ENCODE measurements at places on chromosomes 16 and 17.

- DNase-seq, result no peak
Measured at GRCh38 chr17:71320009-71320796, 800.6 kb upstream of the SOX9 start.

DNA sequence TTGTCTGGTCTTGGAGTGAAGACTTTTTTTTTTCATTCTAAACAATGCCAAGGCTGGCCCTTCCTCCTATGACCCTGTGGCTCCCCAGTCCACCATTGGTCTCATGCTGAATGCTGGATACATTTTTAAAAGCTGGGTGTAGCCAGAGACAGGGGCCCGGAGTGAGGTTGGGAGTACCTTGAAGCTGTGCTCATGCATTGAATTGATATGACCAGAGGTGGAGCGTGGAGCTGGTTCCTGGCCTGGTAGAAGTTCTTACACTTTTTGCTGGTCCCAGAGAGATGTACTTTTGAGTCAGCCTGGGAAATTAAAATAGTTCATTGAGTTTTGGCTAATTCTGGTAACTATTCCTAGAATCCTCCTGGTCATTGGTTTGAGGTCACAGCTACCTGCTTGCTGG lies 83.6 kb downstream of the CMIP start:
- no peak for DNase-seq

DNA sequence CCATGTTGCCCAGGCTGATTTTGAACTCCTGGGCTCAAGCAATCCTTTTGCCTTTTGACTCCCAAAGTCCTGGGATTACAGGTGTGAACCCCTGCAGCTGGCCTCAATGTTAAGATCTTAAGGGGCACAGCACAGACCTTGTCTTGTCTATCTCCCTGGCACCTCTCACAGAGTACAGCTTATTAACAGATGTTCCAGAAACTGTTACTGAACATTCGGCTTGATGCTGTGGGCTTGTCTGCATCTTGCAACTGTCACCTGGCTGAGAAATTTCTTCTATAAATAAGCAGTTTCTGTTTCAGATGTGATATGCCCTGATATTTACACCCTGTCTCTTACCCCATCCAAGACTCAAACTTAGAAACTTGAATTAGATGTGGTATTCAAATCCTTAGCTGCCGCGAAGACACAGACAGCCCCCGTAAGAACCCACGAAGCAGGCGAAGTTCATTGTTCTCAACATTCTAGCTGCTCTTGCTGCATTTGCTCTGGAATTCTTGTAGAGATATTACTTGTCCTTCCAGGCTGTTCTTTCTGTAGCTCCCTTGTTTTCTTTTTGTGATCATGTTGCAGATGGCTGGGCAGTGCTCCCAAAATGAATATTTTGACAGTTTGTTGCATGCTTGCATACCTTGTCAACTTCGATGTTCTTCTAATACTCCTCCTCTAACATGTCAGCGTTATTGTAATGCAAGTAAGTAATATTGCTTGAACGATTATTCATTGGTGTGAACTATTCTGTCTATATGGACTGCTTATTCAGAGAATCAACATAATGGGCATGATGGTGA lies at the start of gene TNFRSF17:
TNFRSF17 (plus strand) TSS at position 450 of the 791 bp plus-strand sequence; CDS start at position 565, 115 bp downstream.
- DNase-seq, result no peak

GRCh38 chr16:22898874-22899348 lies 84.9 kb downstream of the HS3ST2 start:
- DNase-seq, result peak; percentile 85

- peak; percentile 34 for DNase-seq
Measured at GRCh38 chr16:53053967-53054669, 673 bp upstream of the CHD9 start.

DNA sequence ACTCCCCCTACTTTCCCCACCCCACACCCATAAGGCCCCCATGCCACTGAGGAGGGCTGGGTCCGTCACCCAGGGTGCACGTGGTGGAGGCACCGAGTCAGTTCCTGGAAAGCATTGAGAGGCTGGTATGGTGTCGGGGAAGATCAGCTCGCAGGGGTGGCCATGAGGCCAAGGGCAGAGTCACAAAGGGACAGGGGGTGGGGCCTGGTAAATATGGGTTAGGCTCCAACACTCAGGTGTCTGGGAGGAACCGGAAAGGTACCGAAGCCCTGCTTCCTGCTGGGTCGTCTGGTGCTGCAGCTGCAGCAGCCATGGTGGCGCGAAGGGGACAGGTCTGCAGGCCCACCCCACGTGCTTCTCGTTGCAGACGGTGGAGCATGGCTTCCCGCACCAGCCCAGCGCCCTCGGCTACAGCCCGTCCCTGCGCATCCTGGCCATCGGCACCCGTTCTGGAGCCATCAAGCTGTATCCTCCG lies 30.2 kb downstream of the LLGL2 start:
- no peak for DNase-seq

GRCh38 chr16:68884401-68884800 lies 41.1 kb downstream of the TANGO6 start:
- no peak for DNase-seq

DNA sequence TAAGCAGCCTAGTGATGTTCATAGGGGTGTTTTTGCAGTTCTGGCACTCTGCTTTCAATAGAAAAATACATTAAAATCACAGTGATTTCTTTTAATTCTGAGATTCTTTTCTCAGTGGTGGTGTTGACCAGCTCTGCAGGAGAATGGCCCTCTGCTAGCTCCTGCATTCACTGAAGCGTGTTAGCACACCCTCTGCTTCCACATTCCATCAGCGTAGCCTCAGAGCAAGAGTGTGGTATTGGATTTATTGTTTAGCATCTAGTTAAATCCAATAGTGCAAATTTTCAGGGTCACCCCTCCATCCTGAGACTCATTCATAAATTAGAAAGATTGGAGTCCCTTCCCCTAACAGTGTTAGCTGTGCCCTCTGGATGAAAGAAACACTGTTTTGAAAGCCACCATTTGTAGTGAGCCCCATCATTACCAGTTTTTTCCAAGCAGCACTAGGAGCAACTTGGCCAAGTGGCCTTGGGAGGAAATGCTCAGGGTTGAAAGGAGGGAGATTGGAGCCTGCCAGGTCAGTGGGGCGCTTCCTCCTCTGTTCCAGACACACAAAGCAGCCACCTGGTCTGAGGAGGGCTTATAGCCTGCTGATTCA lies 45.7 kb downstream of the B9D1 start:
- DNase-seq, result no peak

DNA sequence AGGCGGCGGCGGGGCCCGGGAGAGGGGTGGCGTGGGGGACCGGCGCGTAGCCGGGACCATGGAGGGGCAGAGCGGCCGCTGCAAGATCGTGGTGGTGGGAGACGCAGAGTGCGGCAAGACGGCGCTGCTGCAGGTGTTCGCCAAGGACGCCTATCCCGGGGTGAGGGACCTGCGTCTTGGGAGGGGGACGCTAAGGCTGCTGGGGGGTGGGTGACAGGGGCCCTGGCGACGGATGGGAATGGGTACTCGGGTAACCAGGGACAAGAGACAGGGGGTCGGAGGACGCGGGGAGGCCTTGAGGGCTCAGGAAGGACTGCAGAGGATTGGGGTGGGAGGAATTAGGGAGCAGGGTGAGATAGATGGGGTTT lies 243 bp downstream of the RND2 start:
- DNase-seq, result no peak

DNA sequence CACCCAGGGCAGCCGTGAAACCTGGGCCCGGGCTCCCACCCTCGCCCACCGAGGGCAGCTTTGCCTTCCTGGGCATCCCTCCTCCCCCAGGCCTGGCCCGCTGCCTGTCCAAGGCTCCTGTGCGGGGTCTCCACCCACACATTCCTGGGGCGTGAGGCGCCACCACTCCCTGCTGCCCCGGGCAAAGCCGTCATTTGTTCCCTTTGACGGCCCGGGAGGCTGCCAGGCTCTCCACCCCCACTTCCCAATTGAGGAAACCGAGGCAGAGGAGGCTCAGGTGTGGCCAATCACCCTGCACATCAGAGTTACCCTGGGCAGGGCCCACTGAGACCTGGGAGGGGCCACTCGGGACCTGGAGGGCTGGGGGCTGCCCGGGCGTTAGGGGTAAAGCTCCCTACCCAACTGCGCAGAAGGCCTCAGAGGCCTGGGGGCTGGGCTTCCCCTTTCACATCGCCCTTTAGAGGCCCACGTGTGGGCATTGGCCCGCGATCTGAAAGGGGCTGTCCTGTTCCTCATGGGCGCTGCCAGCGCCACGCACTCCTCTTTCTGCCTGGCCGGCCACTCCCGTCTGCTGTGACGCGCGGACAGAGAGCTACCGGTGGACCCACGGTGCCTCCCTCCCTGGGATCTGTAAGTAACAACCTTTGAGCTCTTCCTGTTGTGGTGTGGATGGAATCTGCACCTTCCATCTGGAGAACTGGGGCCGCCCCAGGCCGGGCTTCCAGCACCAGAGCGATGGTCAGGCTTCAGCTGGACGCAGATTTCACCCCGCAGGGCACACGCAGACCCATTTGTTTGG lies at the start of gene MSLN:
MSLN (plus strand) TSS at position 190 of the 799 bp plus-strand sequence. CDS start 1,947 bp downstream, outside the sequence.
- DNase-seq, result no peak

DNA sequence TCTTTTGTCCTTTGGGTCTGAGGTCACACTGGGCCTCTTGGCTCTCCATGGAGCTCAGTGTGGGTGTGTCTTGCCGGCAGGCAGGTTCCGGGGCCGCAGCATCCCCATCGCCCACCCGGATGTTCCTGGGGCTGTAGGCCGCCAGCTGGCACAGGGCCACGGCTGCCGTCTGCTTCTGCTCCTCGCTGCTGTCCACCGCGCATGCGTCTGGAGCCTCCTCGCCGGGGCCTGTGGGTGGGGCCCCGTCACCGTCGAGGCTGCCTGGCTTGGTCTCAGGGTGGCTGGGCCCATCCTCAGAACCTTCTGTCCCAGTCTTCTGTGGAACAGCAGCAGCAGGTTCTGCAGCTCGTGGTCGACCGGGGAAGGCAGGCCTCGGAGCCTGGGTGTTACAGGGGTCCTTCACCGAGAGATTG lies 9.6 kb downstream of the ZNF750 start:
- no peak for DNase-seq

GRCh38 chr16:29256501-29256981 lies 150.0 kb downstream of the NPIPB11 start:
- no peak for DNase-seq

- DNase-seq, result no peak
Measured at GRCh38 chr16:85550422-85550864, 62.7 kb upstream of the GSE1 start.

GRCh38 chr17:7222972-7223292 lies 3.2 kb downstream of the ACADVL start:
- no peak for DNase-seq

GRCh38 chr17:36131421-36131820 lies 27.8 kb downstream of the CCL4 start:
- no peak for DNase-seq

DNA sequence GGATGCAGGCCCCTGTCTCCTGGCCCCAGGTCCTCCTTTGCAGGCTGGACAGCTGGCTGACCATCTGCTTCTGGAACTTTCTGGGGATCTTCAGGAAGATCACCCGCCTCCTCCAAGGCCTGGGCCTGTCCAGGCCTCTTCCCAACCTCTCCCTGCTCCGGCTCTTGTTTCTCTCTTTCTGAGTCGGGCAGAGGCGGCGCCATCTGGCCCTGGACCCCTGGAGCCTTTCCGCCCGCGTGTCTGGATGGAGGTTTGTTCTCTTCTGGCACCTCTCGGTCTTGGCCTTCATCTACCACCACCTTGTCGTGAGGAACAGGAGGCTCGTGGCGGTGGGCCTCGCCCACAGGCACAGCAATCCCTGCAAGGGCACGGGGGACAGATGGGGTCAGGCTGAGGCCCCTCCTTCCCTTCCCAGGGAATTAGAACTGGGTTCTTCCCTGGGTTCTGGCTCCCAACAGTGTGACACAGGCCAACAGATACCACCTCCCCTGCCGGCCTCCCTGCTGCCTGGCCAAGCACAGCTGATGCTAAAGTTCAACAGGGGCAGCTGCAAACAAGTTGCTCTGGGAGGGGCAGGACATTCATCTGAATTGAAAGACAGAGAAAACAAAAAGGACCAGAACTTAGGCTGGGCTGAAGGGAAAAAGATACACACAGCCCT lies 13.3 kb downstream of the NDUFAF8 start:
- DNase-seq, result no peak

DNA sequence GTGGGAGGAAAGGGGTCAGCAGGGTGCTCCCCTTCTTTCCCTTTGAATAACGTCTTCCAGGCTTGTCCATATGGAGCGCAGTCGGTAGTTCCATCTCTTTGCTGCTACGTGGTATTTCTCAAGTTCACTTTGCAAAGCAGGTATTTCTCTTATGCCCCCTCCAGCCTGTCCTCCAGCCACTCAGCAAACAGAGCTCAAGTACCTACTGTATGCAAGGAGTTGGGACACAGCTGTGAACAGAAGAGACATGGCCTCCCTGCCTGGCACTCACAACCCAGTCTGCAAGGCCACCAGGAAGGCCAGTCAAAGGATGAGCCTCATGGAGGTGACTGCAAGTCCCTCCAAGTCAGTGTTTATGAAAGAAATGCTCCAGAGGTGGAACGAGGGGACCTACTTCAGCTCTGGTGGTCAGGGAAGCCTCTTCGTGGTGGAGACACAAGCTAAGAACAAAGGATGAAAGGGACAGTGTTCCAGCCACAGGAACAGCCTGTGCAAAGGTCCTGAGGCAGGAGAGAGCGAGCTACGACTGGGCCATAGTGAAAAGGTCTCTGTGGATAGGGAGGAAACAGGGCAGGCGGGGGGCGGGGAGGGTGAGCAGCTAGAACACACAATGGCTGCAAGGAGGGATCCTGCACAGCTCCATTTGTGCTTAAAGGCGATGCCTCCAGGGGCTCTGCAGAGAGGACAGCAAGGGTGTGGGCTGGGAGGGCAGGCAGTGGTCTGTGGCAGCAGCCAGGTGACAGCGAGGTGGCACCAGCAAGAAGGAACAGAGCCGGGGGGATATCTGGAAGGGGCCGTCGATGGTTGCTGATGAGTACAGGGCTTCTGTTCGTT lies 32.6 kb downstream of the PPL start:
- DNase-seq, result no peak

DNA sequence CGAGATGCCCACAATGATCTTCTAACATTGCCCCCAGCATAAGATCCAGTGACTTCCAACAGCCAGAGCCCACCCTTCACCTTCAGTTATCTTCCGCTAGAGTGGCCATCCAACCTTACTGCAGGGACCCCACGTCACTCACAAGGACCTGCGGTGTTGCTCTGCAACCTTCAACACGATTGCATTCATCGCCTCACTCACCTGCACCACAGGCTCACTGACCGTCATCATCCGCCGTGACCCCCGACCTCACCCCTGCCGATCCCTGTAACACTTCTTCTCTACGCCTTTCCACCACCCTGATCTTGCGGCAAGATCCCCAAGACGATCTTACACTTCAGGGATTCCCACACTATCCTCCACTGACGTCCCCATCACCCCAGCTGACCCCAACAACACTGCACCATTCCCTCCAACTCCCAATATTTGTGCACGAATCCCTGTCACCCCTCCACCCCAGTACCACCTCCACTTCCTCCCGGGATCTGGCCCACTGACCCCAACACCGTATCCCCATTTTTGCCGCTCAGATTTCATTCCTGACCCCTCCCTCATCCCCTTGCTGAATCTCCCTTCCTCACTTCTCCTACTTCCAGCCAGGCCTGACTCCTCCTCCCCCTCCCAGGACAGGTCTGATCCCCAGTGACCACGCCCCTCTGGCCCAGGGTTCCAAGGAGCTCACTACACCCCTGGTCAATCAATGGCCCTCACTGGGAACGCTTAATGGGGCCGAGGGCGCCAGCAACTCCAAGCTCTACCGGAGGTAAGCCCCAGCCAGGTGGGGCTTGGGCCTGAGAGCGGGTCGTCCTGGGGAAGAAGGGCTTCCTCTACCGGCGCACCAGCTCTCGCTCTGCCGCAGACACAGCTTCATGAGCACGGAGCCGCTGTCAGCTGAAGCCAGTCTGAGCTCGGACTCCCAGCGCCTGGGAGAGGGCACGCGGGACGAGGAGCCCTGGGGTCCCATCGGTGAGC lies 7.6 kb downstream of the RUNDC3A start:
- DNase-seq, result no peak

- DNase-seq, result no peak
Measured at GRCh38 chr16:27726621-27727261, 176.8 kb downstream of the KATNIP start.

- DNase-seq, result no peak
Measured at GRCh38 chr16:80100846-80101451, 439.8 kb upstream of the DYNLRB2 start.

Data from hepatocyte (in vitro differentiated cells).